Fibroblast of upper back skin (primary cell): ENCODE measurements at places on chromosomes 16 and 17.

DNA sequence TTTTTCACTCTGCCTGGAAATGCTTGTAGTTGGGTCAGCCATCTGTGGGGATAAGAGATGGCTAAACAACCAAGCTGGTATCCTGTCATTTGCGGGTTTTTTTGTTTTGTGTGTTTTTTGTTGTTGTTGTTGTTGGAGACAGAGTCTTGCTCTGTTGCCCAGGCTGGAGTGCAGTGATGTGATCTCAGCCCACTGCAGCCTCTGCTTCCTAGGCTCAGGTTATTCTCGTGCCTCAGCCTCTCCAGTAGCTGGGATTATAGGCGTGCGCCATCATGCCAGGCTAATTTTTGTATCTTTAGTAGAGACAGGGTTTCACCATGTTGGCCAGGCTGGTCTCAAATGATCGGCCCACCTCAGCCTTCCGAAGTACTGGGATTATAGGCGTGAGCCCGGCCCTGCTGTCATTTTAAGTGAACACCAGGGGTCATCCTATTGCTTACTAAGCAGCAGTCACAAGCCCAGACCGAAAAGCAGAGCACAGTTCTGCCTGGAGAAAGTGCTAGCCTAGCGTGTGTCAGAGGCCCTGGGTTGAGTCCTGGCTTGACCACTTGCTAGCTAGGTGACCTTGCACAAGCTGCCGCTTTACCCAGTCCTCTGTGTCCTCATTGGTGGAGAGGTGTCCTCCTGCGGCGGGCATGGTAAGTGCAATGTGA is 4.6 kb downstream of the SMCR8 start:
- DNase-seq, result peak; percentile 60

DNA sequence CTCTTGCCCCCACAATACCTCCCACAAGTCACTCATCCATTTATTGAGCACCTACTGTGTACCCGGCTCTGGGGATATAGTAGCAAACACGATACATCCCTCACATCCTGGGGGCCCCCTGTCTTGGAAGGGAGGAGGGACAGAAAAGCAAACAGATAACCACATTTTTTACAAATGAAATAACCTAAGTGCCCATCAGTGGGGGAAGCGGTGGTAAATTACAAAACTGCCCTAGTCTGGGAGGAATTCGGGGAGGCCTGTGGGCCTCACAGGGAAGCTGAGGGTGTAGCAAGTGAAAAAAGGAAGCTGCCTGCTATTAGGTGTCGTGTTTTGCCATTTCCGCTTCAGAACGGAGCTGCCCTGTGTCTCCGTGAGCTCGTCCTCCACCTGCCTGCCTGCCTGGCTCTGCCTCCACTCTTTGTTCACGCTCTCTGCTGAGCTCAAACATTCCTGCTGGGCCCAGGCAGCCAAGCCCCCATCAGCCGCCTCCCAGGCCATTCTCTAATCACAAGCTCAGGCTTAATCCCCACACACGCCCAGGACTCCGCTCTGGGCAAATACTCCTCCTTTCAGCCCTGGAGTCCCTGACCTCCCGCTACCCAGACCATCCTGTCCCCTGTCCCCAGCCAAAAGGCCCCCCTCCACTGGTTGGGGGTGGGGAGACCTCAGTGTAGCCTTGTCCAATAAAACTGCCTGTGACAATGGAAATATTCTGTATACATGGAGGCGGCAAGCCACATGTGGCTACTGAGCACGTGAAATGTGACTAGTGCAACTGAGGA is 10.2 kb upstream of the SEC14L5 start:
- no peak for DNase-seq

DNA sequence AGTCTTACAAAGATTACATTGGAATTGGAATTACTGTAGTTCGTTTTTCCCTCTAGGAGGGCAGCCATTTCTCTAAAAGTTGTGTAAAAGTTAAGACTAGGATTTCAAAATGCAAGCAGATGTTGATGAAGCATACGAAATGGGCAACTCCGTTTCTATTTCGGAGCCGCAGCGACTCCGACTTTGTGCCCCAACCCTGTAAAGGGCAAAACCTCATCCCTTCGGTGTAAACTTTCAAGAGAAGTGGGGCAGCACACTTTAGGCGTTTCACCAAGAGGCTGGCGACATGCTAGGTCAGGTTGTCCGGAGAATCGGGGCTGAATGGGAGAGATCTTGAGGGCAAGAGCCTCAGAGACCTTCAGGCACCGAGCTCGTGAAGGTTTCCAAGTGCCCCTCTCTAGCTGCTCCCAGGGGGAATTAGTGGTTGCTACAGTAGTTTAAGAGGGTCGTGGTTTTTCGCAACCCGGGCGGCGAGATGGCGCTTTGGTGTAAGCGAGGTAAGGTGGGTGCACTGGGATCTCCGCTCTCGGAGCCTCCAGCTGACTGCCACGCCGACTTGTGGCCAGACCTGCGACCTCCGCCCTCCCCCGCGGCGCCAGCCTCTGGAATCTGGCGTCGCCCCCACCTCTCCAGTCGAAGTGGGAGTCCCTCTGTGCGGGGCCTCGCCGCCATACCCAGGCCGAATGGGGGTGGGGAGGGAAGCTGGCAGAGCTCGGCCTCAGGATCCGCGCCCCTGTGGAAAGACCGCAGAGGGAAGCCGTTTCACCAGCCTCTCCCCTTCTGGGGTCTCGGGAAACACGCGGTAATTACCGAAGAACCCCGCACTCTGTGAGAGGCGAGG is 1.0 kb upstream of the HEXIM2 start:
- peak; percentile 64 for DNase-seq

DNA sequence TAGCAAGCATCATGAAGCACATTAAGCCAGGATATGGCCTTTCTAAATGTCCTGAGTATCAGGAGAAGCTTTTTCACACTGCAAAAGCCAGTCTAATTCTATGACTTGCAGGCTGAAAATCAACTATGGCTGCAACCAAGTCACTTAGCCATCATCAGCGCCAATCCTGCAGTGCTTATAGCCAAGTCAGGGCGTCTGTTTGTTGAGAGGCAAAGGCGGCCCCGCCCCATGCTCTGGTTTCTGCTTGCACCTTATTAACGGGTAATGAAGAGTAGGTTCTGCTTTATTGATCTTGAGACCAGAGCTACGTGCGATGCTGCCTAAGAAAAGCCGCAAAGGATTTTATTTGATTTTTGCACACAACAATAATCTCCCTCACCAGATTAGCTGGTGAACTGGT is 88.4 kb downstream of the CDH13 start:
- no peak for DNase-seq

- no peak for DNase-seq
Measured at GRCh38 chr16:89055313-89055712, 38.3 kb upstream of the ACSF3 start.

- peak; percentile 78 for DNase-seq
Measured at GRCh38 chr17:1709971-1710806, at the start of gene TLCD2. TSS of gene TLCD2 (minus strand) at chr17:1710377. CDS start at chr17:1710242, 135 bp downstream.

GRCh38 chr17:3033741-3034577 is 29.4 kb downstream of the OR1D5 start:
- no peak for DNase-seq

- peak; percentile 20 for DNase-seq
Measured at GRCh38 chr17:56742601-56743000, 91.1 kb downstream of the C17orf67 start.

GRCh38 chr16:49399594-49400364 is 26.2 kb downstream of the C16orf78 start:
- no peak for DNase-seq

- DNase-seq, result no peak
Measured at GRCh38 chr16:57471852-57472664, 9.6 kb downstream of the POLR2C start.

DNA sequence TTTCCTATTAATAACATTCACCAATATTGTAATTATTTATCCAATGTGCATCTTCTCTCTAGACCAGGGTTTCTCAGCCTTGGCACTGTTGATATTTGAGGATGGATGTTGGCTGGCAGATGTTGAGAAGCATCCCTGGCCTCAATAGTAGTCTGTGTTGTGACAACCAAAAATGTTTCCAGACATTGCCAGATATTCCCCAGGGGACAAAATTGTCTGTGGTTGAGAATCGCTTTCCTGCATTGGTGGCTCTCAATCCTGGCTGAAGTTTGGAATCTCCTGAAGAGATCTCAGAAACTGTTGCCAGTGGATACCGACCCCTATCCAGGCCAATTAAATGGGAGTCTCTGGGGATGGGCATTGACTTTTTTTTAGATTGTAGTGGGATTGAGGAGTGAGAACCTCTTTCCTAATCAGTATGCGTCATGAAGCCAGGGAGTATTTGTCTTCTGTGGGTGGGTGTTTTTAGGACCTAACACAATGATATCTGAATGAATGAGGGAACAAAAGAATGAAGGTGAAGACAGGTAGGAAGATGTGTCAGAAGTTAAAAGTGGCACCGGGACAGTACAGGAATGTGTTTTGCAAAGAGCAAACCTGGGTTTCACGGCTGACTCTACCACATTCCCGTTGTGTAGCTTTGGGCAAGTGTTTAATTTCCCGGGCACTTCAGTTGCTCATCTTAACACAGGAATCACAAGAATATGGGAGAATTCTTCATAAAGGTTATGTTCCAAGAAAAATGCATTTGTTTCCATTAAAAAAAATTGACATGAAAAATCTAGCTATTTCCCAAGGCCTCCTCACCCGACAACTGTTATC is 24.3 kb downstream of the HSD17B2 start:
- no peak for DNase-seq

DNA sequence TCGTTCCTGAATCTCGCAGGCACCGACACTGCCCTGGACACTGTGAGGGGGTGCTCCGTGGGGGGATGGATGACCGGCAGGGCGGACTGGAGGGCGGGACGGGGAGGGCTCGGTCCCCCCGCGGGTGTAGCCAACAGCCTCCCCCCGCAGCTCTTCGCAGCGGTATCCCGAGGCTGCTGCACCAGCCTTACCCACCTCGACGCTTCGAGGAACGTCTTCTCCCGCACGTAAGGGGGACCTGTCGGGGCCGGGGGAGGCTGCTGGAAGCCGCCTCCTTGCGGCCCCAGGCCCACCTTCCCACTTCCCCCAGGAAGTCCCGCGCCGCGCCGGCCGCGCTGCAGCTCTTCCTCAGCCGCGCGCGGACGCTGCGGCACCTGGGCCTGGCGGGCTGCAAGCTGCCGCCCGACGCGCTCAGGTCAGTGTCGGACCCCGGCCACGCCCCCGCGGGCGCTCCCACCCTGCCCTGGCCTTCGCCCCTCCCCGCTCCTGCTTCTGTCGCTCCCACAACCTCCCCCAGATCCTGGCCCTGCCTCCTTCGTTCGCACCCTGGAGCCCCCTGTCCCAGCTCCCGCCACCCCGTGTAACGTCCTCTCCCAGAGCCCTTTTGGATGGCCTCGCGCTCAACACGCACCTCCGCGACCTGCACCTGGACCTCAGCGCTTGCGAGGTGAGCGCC is 3.3 kb downstream of the CARMIL2 start:
- DNase-seq, result no peak

DNA sequence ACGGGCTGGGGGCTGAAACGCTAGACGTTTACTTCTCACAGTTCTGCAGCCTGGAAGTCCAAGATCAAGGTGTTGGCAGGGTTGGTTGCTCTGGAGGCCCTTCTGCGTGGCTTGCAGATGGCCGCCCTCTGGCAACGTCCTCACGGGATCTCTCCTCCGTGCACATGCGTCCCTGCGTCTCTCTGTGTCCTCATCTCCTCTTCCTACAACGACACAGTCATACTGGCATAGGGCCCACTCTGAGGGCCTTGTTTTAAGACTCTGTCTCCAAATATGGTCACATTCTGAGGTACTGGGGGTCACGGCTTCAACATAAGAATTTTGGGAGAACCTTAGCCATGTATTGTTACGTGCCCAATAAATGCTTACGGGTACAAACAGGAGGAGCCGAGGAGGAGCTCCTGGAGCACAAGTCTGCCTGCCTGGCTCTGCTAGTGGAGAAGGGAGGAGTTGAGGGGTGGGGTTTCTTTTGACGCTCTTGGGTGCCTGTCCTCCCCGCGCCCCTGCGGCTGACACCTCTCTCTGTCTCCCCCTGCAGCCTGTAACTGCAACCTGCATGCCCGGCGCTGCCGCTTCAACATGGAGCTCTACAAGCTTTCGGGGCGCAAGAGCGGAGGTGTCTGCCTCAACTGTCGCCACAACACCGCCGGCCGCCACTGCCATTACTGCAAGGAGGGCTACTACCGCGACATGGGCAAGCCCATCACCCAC is 141.1 kb downstream of the NTN1 start:
- no peak for DNase-seq

- no peak for DNase-seq
Measured at GRCh38 chr17:73431401-73432205, 119.8 kb upstream of the CDC42EP4 start.

GRCh38 chr16:19118938-19119431 is 5.2 kb downstream of the ITPRIPL2 start:
- DNase-seq, result peak; percentile 93

DNA sequence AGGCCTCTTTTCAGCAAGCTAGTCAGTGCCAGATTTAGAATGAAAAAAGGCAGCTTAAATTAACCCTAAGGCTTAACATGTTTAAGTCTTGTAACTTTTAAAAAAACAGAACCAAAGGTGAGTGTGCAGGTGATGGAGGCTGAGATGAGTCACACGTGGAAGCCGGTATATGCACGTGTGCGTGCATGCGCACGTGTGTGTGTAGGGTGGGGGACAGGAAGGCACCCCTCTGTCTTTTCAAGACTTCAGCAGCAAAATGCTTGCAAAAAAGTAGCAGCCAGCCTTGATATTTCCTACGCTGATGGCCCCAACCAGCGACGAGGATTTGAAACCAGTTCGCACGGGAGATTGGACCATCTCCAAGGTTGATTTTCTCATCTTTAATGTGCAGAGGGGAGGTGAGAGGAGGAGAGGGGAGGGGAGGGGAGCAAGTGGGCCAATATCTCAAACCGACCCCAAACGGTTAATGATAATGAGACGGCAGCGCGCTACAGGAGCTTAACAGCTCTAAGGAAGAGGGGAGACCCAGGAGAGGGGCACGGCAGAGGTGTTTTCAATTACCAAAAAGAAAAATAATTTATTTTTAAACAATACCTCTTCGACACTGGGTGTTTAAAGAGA is 154.7 kb downstream of the ZNF423 start:
- no peak for DNase-seq

- DNase-seq, result no peak
Measured at GRCh38 chr17:69499318-69499717, 84.8 kb downstream of the MAP2K6 start.

GRCh38 chr17:82964851-82965341 is 114.5 kb upstream of the METRNL start:
- DNase-seq, result no peak

GRCh38 chr16:78537511-78537910 is 438.1 kb downstream of the WWOX start:
- DNase-seq, result no peak

GRCh38 chr16:28261942-28262341 is 30.4 kb upstream of the SBK1 start:
- DNase-seq, result no peak
